ENCODE measurements at places on chromosomes 2 and 18. TPM values are rescaled to one million over a fixed set of nuclear protein-coding genes. Genes with fewer than 3 reads are reported as not detected.

CNRIP1 gene
- 7.2 TPM for total RNA-seq

POTEI gene
- not detected for total RNA-seq

FRZB gene
- 7.0 TPM for total RNA-seq

NOL4 gene
- total RNA-seq = 0.19 TPM

- DNase-seq = no peak
Observed at GRCh38 chr18:7535436-7536205, 31.5 kb upstream of the PTPRM start.

- DNase-seq = no peak
Observed at GRCh38 chr2:106189764-106190468, 4.2 kb downstream of the UXS1 start.

GRCh38 chr2:223782629-223783028, 54.8 kb downstream of the AP1S3 start:
- DNase-seq = no peak

DNA sequence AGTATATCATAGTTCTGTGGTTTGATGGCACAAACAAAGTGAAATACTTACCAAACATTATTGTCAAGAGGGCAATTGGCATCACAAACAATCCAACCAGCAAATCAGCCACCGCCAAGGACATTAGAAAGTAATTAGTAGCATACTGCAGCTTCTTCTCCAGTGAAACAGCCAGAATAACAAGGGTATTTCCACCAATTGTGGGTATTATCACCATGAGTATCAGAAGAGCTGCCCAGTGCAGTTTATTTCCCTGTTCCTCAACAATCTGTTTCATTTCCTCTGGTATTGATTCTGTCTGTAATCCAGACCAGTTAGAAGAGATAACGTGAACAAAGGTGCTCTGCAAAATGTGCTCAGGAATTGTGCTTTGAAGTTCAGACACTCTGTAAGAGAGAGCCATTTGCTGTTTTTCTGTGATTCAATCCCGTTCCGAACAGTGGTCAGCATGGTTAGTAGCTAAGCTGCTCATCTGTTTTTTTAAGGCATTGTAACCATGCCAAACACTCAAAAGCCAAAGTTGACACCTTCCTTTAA, 1.4 kb downstream of the HTR2B start:
- no peak for DNase-seq

GRCh38 chr18:63322908-63323634, 3.5 kb upstream of the BCL2 start:
- no peak for DNase-seq

GRCh38 chr2:69767034-69767433, 25.1 kb downstream of the ANXA4 start:
- DNase-seq = peak; percentile 54

GRCh38 chr18:76823161-76823538, 793 bp downstream of the ZNF236 start:
- DNase-seq = no peak

DNA sequence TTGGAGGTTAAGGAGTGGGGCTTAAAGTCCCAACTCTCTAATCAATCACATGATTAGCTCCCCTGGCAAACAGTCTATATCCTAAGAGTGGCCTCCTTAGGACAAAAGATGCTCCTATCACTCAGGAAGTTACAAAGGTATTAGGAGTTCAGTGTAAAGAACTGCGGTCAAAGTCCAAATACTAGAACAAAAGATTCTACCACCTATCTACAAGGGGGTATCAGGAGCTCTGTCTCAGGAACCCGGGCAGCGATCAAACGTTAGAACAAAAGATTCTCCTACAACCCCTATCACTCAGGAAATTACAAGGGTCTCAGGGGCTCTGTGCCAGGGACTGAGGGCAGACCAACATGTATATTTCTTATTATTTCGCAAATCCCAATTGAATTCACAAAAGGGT, 58.0 kb downstream of the DTNB start:
- DNase-seq = no peak

GRCh38 chr2:241859436-241860183, 916 bp upstream of the PDCD1 start:
- DNase-seq = peak; percentile 92

- DNase-seq = no peak
Observed at GRCh38 chr18:49241852-49242251, 218.6 kb downstream of the DYM start.

GRCh38 chr2:37923308-37924055, 1.6 kb upstream of the RMDN2 start:
- DNase-seq = no peak

GRCh38 chr18:12026562-12026961, 45.3 kb downstream of the IMPA2 start:
- no peak for DNase-seq

- DNase-seq = peak; percentile 76
Observed at GRCh38 chr2:46815121-46815802, 100.3 kb downstream of the MCFD2 start.

DNA sequence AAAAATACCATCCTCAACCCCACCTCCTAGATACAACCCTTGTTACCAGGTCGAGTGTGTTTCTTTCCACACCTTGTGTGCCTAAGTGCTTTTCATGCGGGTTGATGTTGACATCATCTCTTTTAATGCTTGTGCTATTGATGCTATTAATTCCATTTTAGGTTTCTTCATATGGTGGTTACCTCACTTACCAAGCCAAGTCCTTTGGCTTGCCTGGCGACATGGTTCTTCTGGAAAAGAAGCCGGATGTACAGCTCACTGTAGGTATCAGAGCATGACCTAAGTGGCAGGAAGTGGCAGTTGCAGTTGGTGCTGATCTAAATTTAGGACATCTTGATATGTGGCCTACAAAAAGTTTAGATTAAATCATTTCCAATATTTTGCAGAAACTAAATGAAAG, 149.9 kb upstream of the TTC39C start:
- no peak for DNase-seq

- DNase-seq = no peak
Observed at GRCh38 chr2:150878356-150878755, 383.3 kb downstream of the RBM43 start.

- DNase-seq = no peak
Observed at GRCh38 chr2:8229546-8229986, 452.3 kb upstream of the ID2 start.

DNA sequence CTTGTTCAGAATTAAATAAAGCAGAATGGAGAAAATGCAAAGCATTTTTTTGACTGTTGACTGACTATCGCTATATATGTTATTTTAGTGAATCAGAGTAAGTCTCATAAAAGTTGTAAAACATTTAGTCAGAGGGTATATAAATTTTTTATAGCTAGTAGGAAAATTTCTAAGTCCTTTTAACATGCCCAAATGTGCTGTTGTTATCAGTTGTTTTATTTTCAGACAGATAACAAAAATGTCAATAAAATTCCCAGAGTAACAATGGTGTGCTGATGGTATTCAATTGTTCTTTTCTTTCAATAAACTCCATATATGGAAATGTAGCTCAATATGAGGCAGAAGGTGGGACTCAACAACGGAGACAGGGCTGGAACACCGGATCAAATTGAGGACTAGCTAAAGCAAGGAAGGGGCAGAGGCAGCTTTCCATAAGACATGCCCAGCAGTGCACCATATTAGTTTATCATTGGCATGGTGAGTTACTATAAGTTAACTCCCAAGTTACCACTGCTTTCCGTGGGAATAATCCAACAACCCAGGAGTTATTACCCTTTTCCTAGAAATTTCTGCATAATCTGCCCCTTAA, 26.6 kb downstream of the GULP1 start:
- DNase-seq = no peak

All from lower leg skin (tissue), 4 donors.